ENCODE measurements at places on chromosomes 11 and 22. TPM values are rescaled to one million over a fixed set of nuclear protein-coding genes. Genes with fewer than 3 reads are reported as not detected.
A peak's percentile ranks its signal among the peaks of the same experiment; 100 is the strongest.

CHST1 gene
- 2.6 TPM for total RNA-seq

SORL1 gene
- total RNA-seq = 7.2 TPM

GSTT2B gene
- total RNA-seq = 4.9 TPM

DENND6B gene
- 5.4 TPM for total RNA-seq

NXPE1 gene
- total RNA-seq = not detected

OTOG gene
- not detected for total RNA-seq

GRIA4 gene
- total RNA-seq = 0.53 TPM

DNA sequence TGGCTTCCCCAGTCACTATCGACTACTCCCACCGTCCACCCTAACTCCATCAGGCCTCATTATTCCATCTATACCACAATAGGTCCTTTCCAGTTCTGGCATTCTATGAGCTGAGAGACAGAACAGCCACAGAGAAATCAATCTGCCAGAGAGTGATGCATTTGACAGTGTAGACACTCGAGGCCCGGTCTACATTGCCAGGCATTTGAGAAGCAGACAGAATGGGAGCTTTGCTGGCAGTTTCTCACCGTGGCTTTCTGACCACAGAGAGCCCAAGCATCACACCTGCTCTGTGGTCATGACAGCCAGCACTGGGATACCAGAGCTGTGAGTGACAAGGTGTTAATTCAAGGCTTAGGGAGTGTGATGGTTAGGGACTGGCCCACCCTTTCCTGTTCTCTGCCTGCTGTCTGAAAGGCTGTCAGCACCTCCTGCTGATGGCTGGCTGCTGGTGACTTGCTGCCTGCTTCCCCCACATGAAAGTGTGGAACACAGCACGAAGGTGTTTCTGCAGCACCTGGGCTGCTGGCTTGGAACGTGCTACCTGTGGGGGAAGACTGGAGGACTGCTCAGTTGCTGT, 137.8 kb downstream of the KIRREL3 start:
- no peak for DNase-seq

- no peak for DNase-seq
Observed at GRCh38 chr11:119520966-119521365, 98.0 kb upstream of the THY1 start.

GRCh38 chr11:35165423-35166368, 26.7 kb downstream of the CD44 start:
- peak; percentile 77 for DNase-seq

DNA sequence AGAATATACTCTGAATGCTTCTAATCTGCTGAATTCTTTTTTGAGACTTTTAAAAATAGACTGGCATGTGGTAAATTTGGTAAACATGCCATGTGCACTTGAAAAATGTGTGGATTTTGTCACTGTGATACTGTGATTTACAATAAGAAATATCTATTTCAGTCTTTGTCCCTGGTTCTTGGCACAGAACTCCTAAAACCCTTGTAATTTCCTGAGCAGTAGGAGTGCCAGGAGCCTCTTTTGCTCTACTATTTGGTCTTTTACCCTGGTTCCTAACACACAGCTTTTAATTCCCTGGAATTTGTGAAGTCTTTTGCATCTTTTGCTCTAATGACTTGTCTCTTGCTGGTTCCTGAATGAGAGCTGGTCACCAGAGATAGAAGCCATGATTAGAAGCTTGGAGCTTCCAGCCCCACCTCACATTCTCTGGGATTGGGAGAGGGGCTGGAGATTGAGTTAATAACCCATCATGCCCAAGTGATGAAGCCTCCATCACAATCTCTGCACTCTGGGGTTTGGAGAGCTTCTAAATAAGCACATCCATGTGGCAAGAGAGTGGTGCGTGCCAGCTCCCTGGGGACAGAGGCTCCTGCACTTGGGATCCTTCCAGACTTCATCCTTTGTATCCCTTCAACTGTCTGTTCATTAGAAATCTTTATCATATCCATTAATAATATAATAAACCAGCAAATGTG, 27.2 kb upstream of the SYT13 start:
- DNase-seq = no peak

GRCh38 chr22:47681411-47682165, 919.1 kb downstream of the TBC1D22A start:
- no peak for DNase-seq

- no peak for DNase-seq
Observed at GRCh38 chr11:122340607-122341290, 224.7 kb upstream of the BLID start.

DNA sequence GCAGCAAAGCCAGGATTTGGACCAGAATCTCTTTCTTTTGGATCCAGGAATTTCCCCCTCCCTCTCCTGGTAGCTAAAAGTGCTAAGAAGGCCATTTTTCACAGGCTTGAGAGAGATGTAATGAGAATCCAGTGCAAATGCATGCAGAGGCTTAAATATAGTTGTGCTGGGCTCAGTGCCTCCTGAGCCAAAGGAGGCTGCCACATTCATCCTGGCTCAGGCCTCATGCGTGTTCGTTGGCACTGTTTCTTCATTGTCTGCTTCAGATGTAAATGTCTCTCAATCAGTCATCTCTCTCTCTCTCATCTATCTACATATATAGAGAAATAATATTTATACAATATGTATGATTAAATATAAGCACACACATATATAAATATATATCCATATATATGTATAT, 83.6 kb downstream of the INSC start:
- no peak for DNase-seq

- DNase-seq = no peak
Observed at GRCh38 chr22:39408807-39409206, 9.2 kb downstream of the TAB1 start.

DNA sequence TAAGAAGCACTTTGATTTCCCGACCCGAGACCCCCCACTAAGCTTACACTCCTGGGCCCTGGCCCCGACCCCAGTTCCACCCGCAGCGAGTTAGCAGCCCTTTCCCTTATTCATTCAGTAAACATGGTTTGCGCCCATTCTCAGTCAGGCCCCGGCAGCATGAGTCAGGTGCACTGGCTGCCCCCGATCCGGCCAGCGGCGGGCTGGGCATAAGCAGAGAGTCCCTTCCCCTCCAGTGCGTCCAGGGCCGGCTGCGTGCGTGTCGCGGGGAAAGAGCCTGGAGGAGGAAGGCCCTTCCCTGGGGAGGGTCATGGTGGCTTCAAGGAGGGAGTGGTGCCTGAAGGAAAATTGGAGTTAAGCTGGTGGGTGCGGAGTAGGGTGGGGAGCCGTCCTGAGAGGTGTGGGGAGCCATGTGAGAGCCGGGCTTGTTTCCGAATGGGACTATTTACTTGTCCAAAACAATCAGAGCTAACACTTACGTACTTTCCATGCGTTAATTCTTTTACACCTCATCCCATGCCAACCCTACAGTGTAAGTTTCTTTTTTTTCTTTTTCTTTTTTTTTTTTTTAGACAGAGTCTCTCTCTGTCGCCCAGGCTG, 657 bp downstream of the IGHMBP2 start:
- peak; percentile 22 for DNase-seq

GRCh38 chr11:134328433-134328832, 3.4 kb upstream of the GLB1L2 start:
- DNase-seq = no peak

- no peak for DNase-seq
Observed at GRCh38 chr22:20646415-20646814, 127.5 kb upstream of the SERPIND1 start.
